ENCODE measurements at places on chromosomes 16 and 17.

DNA sequence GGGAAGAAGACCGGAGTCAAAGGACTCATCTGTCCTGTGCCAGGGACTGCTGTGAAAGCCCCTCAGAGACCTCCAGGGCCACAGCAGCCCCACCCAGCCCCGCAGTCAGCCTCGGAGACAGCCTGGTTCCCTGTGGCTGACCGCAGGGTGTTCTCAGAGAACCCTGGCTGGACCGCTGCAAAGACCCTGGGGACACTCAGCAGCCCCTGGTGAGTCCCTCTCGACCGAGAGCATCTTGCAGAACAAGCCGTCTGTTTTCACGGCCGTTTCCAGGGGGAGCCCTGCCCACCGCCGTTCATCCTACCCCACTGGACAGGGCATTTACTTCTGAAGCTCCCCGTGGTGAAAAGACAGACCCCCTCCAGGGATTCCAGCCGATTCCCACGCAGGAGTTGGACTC is 10.3 kb downstream of the UBALD1 start:
- no peak for DNase-seq

GRCh38 chr17:6473128-6473767 is 29.0 kb downstream of the PIMREG start:
- DNase-seq = peak; percentile 25

GRCh38 chr17:31580706-31581490 is 189.4 kb downstream of the RAB11FIP4 start:
- DNase-seq = no peak

- no peak for DNase-seq
Measured at GRCh38 chr17:58020401-58020800, 13.4 kb upstream of the SRSF1 start.

All from stimulated activated CD8-positive, alpha-beta memory T cell treated with anti-CD3 and anti-CD28 coated beads, Interleukin-4, amount 100 ng/mL, for 1 hour (primary cell).